ENCODE measurements at places on chromosomes 1 and 21.

DNA sequence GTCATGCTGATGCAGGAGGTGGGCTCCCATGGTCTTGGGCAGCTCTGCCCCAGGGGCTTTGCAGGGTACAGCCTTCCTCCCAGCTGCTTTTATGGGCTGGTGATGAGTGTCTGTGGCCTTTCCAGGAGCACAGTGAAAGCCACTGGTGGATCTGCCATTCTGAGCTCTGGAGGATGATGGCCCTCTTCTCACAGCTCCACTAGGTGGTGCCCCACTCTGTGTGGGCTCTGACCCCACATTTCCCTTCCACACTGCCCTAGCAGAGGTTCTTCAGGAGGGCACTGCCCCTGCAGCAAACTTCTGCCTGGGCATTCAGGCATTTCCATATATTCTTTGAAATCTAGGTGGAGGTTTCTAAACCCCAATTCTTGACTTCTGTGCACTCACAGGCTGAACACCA, 1188.6 kb downstream of the MRPL39 start:
- no peak for DNase-seq

GRCh38 chr1:61051719-61052394, 30.5 kb upstream of the NFIA start:
- no peak for DNase-seq

- DNase-seq: no peak
Measured at GRCh38 chr1:187626056-187626455, 797.3 kb downstream of the PLA2G4A start.

- DNase-seq: no peak
Measured at GRCh38 chr1:202807451-202807925, 733 bp downstream of the KDM5B start.

DNA sequence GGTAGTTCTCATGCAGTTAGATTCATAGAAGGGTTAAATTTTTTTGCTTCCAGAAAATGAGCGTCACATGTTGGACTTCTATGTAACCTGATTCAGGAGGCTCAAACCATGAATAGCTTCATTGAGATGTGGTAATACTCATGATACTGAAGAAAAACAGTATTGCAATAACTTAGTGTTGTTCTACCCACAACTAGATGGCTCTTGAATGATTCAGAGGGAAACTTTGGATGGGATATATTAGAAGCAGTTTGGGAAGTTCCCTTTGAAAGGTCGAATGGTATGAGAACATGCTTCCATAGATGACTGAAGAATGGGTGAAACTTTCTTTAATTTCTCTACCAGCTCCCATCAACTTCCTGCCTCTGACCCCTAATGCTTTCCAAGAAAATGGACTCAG, 211.7 kb upstream of the PTGFR start:
- no peak for DNase-seq

GRCh38 chr1:2070016-2070415, 19.8 kb downstream of the PRKCZ start:
- no peak for DNase-seq

DNA sequence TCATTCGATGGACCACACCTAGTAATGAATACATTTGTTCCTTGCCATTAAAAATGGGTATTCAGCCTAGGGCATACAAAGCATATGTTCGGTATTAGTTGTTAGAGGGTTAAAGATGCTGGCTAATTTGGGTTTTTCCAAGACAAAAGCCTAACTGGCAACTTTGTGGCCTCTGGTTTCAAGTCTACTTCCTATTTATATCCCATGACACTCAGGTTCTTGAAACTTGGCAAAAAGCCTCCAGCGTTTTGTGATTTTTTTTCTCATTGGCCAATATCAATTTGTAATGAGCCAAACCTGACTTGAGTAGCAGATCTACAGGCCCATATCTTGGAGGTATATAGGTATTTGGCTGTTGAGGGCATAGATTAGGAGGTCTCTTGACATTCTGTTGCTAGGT, 75.3 kb downstream of the C1orf21 start:
- no peak for DNase-seq

DNA sequence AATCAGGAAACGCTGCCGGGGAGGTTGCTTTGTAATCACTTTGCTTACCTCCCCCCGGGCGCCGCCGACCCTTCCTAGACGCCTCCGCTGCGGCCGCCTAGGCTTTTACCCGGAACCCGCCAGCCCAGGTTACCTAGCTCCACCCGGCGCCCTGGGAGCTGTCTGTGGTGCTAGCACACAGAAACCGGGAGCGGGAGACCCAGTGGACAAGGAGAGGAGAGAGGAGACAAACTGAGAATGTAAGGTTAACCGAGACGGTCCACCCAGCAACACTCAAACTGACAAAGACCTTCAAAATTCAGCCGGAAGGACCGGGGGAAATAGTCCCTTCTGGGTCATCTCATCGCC, 9.8 kb downstream of the BARHL2 start:
- DNase-seq: no peak

GRCh38 chr1:48610628-48611542, 138.9 kb upstream of the SPATA6 start:
- no peak for DNase-seq

GRCh38 chr1:227490478-227490877, 72.9 kb upstream of the ZNF678 start:
- DNase-seq: no peak

DNA sequence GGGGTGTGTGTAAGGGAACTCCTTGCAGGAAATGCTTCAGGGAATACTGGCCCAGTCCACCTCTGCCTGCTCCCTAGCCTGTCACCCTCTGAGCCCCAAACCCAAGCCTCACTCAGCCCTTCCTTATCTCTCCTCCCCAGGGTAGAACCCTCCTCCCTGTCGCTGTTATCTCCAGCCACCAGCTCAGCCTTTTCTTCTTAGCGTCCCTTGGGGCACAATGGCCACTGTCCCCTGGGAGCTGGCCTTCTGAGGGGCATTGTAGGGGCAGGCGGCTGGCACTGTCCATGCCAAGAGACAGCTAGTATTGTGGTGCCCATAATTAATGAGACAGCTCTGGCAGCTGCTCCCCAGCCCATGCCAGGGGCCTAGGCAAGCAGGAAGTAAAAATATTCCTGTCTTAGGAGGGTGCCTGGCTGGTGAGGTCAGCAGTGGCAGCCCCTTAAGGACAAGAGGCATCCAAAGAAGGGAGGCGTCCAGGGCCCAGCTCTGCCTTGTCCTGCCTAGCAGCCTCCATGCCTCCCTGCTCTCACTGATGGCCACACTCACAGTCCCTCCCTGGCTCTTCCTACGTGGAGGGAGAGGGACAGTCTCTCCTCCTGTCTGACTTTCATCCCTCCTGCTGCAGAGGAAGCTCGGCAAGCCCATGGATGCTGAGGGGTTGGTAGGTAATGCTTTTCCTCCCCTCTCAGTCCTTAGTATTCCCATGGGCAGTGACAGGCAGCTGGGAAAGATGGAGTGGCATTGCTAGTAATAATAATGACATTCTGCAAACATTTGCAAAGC, 37.5 kb downstream of the KCNQ4 start:
- no peak for DNase-seq

DNA sequence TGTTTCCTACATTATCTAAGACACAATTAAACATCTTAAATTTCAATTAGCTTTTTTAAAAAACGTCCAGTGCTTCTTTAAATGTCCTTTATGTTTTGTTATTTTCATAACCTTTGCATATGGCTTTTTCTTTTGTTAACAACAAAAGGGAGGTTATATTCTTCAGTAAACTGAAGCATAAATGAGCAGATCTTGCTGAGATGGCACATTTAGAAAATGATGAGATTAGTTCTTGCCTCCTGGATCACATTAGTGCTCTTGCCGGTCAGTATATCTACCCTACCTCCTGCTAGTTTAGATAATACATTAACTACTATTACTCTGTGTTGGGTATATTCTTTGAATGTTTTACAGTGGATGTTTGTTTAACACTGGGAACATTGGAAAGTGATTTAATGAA, 126.1 kb downstream of the DISP1 start:
- no peak for DNase-seq

DNA sequence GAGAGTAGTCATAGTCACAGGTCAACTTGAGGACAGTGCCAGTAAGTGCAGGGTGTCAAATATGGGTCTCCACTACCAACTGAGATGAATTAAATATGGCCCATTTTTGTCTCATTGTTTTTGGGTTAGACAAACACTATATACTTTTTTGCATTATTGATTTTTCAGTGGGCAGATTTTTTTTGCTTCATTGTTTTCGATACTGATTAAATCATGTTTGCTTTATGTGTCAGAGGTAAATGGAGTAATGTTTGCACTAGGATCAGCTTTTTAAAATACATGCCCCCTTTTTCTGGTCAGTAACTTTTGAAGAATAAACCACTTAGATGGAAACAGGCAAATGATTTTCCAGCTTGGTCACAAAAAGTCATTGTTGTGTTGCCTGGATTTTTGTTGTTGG, 199.0 kb downstream of the USH2A start:
- no peak for DNase-seq

GRCh38 chr21:43034826-43035225, 40.8 kb downstream of the CBS start:
- no peak for DNase-seq

- no peak for DNase-seq
Measured at GRCh38 chr1:98422816-98423215, 238.7 kb upstream of the SNX7 start.

GRCh38 chr21:45639206-45640000, 4.1 kb upstream of the PCBP3 start:
- no peak for DNase-seq

GRCh38 chr1:24735509-24736375, 9.5 kb upstream of the CLIC4 start:
- no peak for DNase-seq

DNA sequence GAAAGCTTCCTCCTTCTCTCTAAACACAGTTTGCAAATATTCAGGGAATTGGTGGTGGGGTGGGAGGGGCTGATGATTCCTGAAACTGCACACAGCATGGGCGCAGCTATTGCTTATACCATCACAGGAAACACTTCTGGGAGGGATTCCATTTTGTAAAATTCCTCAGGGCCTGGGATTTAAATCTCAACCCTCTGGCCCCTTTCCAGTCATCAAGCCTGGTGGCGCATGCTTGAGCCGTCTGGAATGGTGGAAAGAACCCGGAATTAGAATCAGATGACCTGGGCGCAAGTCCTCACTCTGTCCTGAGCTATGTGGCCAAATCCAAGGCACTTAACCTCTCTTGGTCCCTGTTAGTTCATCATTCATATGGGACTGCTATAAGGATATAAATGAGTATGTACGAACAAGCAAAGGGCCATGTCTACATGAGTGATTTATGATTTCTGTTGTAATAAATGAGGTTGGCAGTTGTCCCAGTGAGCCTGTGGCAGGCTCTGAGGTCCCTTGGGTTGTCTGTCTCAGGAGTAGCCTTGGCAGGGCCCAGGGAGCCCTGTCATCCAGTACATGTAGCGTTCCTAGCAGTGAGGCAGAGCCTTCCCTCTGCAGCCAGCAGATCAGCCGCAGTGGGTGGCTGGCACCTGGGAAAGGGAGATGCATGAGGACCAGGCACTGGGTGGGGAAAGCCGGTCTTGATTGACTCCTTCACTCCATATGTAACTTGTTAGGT, 72.0 kb downstream of the MAN1C1 start:
- no peak for DNase-seq

DNA sequence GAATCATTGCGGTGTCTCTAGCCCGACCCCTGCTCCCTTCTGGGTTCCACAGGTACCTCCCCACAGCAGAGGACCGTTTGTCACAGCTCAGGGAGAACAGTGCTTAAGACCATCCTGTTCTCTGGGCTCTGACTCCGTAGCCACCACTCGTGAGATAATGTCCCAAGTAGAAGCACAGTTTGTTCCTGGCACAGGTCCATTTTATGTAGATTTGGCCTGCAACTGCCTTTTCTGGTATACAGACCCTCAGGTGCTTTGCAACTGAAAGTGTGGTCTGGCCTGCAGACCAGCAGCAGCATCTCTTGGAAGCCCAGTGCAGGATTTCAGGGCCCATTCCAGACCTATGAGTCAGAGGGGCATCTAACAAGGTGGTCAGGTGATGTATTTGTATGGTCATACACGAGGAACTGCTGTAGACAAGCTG, 28.4 kb upstream of the TMEM125 start:
- DNase-seq: no peak

DNA sequence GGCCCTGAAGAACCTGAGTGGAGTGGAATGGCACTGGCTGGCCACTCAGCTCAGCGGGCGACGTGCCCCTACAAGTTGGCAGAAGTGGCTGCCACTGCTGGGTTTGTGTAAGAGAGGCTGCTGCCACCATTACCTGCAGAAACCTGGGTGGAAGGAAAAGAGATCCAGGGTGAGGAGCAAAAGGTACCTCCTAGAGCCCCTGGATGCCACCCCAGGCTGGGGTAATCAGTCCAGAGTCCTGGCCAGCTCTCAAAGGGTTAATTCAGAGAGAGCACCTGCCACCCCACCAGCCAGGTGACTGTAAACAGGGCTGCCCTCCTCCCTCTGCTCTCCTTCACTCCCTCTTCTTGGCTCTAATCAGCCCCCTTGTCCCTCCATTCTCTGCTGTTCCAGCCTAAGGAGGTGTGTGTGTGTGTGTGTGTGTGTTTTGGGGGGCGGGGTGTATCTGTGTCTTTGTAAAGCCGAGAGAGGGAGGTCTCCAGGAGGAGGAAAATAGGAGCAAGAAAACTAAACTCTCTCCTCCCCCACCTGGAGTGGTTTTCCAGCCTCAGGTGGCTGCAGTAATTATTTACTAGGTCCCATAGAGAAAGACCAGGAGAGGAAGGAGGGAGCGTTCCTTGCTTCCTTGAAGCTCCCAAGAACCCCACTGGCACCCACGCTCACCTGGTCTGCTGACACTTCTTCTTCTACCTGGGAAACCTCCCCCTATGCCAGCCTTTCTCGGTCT, 12.6 kb downstream of the TRIM46 start:
- no peak for DNase-seq

DNA sequence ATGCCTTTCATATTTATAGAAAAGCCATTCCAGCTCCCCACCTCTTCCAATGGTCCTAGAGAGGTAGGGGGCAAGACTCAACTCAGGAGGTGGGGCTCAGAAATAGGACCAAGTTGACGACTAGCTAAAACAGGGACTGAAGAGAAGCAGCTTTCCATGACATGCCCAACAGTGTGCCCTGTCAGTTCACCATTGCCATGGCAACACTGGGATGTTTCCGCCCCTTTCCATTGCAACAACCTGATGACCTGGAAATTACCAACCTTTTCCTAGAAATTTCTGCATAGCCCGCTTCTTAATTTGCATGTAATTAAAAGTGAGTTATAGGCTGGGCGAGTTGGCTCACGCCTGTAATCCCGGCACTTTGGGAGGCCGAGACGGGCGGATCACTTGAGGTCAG, 22.4 kb upstream of the INTS3 start:
- DNase-seq: no peak

- no peak for DNase-seq
Measured at GRCh38 chr1:107687849-107688753, 276.9 kb downstream of the VAV3 start.

DNA sequence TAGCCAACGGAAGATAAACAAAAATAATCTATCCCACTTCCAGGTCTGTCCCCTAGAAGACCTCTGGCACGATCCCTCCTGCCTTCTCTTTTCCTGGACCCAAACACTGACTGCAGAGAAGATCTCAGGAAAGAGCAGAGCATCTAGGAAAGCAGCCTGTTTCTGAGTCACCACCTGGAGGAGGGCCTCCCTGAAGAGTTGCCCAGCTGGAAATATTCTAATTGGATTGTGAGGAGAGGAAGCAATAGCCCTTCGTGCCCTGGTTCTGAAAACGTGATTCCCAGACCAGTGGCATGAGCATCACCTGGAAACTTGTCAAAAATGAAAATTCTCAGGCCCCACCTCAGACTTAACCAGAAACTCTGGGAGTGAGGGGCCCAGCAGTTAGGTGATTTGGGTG, 411.1 kb downstream of the SETD4 start:
- DNase-seq: no peak
